Activated T-cell treated with anti-CD3 and anti-CD28 coated beads, Interleukin-2, amount 50 U/mL, for 24 hours (primary cell): ENCODE measurements at places on chromosomes 12 and 14.

GRCh38 chr12:29707846-29708245 is 75.9 kb downstream of the TMTC1 start:
- no peak for DNase-seq

- no peak for DNase-seq
Measured at GRCh38 chr14:70257526-70257925, 68.8 kb upstream of the SLC8A3 start.

GRCh38 chr12:14187002-14187401 is 178.5 kb upstream of the ATF7IP start:
- DNase-seq: no peak

DNA sequence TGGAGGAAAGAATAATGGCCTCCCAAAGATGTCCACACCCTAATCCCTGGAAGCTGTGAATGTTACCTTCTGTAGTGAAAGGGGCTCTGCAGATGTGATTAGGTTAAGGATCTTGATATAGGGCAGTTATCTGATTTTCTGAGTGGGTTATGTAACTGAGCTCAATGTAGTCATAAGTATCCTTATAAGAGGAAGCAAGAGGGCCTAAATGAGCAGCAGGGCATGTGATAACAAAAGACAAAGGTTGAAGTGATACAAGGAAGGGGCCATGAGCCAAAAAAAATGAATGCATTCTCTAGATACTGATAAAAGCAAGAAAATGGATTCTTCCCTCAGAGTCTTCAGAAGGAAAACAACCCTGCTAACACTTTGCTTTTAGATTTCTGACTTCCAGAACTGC is 78.8 kb downstream of the OSBPL8 start:
- DNase-seq: no peak

GRCh38 chr14:64465831-64466554 is 694 bp downstream of the AKAP5 start:
- DNase-seq: no peak

DNA sequence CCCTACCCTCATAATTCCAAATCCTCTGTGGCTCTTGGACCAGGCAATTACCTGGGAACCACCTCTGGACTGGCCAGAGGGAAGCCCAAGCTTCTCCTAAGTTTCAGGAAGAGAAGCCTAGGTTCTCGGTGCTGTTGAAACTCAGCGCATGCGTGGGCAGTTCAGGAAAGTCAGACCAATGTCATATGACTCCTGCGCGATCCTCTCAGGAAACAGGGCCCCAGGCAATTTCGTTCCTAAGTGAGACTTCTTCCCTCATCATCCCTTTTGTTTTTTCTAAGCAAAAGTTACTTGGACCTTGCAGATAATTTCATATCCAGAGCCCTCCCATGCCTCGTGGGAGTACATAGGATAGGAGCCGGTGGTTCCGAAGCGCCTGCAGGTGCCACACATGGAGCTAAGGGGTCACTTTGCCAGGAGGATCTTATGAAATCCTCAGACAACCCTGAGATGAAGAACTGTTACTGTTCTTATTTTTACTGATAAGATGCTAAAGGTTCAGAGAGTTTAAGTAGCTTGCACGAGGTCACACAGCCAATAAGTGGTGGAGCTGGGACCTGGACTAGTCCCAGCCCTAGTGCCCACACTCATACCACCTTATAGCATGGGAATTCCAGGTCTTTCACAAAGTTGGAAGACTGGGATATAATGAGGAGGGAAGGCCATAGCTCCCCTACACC is 168.2 kb downstream of the ZFP36L1 start:
- no peak for DNase-seq

DNA sequence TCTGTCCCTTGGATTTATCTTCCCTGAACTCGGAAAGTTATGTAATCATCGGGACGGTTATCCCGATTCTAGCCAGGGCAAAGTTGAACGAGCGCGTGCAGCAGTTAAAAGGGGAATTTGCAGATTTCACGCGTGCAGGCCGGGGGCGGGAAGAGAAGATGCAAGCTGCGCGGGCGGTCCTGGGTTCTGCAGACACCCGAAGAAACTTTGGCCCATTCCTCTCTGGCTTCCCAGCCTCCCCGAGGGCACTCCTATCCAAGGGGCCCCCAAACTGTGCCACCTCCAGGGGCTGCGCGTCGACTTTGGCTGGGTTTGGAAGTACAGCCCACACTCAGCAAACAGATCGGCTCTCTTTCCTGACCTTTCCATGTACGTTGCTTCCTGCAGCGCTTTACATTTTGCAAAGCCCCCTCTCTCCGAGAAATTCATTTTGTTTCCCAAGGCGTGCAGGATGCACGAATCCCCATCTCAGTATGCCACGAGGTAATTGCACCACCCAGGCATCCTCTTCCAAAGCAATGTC is 941 bp upstream of the PPP1CC start:
- no peak for DNase-seq

- DNase-seq: no peak
Measured at GRCh38 chr14:45867046-45867894, 614.3 kb upstream of the MIS18BP1 start.

DNA sequence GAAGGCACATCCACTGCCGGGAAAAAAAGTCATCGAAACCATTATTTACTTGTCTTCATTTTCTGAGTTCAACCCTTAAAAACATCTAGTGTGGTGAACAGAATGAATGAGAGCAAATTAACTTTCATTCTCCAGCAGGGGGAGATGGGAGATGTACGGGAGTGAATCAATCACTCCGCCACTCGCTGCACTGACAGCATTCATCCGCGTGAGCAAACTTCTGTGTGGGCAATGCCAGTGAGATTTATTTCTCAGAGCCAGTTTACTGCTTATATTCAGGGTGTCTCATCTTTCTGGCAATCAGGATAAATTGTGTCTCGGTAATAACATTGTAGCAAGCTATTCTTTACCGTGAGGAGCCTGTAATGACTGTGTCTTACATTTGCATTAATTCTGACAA is 463.6 kb upstream of the MIS18BP1 start:
- no peak for DNase-seq

DNA sequence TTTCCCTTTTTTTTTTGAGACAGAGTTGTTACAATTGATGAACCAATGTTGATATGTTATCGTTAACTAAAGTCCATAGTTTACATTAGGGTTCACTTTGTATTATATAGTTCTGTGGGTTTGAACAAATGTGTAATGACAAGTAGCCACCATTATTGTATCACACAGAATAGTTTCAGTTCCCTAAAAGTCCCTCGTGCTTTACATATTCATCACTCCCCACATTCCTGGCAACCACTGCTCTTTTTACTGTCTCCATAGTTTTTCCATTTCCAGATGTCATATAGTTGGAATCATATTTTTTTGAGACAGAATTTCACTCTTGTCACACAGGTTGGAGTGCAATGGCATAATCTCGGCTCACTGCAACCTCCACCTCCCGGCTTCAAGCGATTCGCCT is 12.5 kb downstream of the HSD17B6 start:
- no peak for DNase-seq

GRCh38 chr12:122206111-122206881 is 2.8 kb downstream of the B3GNT4 start:
- no peak for DNase-seq

- DNase-seq: no peak
Measured at GRCh38 chr12:85466890-85467289, 186.9 kb downstream of the ALX1 start.

DNA sequence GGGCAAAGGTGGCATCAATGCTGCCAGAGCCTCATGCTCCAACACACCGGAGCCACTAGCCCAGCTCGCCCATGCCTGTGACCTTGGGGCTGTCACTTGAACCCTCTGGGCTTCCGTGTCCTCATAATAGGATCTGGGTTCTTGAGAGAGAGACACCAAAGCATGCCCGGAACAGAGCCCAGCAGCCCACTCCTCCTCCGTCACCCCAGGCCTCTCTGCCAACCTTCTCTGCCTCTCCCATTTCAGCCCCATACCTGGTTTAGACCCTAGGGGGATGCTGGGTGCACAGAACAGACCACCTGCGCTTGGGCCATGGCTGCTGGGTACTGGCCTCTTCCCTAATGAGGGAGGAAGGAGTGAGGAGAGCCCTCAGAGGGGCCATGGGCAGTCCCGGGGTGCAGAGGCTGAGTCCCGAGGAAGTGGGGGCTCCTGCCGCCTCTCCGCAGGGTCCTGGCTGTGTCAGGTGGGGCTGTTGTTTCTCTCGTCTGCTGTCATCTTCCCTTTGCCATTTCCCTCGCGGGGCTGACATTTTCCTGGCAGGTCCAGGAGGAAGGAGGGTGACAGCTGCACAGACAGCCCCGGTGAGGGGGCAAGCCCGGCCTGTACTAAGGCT is 172.4 kb upstream of the RTL1 start:
- DNase-seq: no peak

- DNase-seq: no peak
Measured at GRCh38 chr14:78142998-78143397, 27.2 kb upstream of the NRXN3 start.

GRCh38 chr14:69913686-69914085 is 34.5 kb downstream of the SMOC1 start:
- DNase-seq: no peak
